ENCODE measurements at places on chromosomes 11 and 22.

DNA sequence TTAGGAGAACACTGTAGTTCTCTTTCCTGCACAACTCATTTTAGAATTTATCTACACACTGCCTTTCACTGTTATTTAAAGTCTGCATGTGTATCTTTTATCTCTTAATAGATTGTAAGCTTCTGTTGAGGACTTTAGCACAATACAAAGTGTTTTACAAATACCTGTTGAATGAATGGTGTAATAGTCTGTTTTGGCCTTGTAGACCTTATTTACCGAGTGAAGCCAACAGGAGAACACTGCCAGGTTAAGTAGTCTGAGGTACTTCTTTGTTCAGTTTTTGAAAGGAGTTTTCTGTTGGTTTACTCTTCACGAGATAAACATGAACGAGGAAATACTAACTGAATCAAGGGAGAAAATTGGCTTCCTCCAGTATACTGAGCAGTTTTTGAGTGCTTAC is 31.0 kb downstream of the SIK2 start:
- DNase-seq, result no peak

DNA sequence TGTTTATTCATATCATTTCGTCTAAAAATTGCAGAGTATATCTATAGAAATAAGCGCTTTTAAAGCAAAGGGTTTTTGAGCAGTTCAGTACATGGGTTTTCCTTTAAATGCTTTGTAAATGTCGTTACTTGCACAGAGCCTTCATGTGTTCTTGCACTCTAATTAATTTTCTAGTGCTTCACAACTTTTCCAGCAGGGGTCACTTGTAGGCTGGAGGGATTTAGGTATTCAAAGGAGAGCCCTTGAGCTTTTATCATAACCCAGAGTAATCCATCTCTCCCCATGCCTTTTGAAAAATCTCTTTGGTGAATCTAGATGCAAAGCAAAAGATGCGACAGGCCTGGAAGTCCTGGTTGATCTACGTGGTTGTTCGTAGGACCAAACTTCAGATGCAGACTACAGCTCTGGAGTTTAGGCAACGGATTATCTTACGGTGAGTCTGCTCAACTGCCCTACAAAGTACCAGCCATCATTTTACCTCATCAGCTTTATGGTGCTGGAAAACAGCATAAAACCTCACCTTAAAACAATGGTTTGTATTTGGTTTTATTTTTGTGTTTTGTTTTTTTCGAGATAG is 60.4 kb downstream of the SFI1 start:
- DNase-seq, result no peak

GRCh38 chr22:28006271-28006670 is 87.2 kb upstream of the PITPNB start:
- DNase-seq, result no peak

- no peak for DNase-seq
These were observed 2.8 kb upstream of the CD3E start for GRCh38 chr11:118301600-118302195.

DNA sequence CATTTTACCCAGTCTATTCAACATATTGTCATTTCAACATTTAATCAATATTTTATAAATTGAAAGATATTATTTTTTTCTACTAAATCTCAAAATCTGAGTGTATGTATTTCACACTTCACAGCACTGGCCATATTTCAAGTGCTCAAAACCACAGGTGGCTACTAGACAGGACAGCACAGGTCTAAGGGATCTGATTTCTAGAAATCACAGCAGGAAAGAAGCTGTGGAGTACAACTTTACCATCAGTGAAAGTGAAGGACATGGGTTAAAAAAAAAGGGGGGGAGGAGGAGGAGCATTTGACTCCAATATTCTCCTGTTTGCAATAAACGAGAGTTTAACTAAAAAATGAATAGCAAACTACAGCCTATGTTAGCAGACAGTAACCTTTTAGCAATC is 4.5 kb downstream of the PRDM10 start:
- no peak for DNase-seq

DNA sequence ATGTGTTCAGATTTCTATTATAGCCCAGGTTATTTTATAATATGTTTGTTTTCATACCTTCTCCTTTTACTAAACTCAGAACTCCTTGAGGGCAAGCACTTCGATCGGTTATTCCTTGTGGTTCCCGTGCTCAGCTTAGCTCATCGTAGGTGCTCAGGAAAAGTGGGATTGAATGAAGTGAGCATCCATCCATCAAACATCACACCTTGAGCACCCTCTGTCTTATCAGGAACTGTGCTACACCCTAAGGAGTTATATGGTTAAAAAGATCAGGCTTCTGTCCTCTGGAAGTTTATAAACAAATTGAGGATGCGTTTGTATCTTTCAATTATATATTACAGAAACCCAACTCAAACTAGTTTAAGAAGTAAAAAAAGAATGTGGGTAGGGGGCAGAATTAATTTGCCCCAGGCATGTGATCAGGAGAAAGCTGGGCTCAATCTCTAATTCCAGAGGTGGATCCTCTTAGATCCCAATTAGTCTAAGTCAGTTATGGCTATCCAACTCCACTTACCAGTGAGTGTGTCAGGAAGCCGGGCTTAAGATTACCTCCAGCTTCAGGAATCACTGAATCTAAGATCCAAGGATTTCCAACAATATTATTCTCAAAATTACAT is 59.9 kb upstream of the RRAS2 start:
- DNase-seq, result no peak

- no peak for DNase-seq
These were observed 16.1 kb upstream of the TPP1 start for GRCh38 chr11:6635082-6635932.

DNA sequence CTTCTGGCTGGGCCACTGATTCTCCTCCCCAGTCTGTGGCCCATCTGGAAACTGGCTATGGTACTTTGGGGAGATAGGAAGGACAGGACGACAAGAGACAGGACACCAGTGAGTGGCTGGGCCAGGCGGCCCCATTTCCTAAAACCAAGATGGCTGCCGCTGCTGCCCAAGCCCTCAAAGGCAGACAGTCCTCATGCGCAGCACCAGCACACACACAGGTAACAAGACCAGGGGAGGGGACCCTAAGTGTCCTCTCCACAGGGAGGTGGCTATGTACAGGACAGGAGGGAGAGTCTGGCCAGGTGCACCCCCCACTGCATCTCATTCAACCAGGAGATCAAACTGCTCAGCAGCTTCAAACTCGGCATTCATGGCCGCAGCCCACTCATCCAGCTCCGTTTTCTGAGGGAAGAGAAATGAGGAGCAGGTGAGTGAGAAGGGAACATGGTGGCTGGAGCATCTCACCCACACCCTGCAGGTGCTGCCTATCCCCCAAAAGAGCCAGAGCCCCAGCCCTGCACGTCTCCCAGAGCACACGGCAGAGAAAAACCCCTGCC is 5.0 kb downstream of the CDCA5 start:
- no peak for DNase-seq

DNA sequence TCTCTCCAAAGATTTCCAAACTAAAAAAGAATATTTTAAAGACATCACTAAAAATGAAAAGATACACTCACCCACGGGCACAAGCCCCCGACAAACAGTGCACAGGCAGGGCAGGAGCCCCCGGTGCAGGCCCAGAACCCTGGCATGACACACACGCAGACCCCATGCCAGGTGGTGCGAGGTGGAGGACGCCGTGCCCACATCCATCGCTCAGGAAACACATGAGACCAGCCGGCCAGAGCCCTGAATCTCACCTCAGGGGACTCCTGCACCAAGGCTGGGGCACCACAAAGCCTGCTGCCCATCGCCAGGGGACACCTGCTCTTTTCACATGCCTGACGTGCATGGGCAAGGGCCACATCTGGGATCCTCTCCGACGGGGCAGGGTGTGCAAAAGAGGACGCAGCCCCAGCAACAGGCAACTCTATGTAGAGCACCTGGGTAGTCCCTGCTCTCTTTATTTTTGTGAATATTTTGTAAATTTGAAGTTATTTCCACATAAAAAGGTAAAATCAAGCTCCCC is 13.4 kb downstream of the BRD1 start:
- DNase-seq, result no peak

DNA sequence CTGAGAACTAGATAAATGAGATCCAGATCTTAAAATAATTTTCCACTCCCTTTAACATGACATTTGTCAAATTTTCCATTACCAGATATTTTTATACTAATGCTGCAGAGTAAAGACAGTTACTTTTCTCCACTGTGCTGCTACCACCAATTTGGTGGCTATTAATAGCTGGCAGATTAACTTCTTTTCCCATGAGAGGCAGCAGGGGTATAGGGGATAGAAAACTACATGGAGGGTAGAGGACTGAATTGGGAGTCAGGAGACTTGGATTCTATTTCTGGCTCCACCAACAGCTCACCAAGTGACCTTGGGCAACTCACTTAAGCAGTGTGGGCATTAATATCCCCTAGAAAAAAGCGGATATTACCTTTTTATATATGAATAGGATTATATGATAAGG is 69.2 kb downstream of the KIF18A start:
- DNase-seq, result no peak

- DNase-seq, result no peak
These were observed at the start of gene PYGM for GRCh38 chr11:64759722-64760719. Gene PYGM (minus strand): TSS chr11:64759974. CDS start chr11:64759898, 76 bp downstream.

DNA sequence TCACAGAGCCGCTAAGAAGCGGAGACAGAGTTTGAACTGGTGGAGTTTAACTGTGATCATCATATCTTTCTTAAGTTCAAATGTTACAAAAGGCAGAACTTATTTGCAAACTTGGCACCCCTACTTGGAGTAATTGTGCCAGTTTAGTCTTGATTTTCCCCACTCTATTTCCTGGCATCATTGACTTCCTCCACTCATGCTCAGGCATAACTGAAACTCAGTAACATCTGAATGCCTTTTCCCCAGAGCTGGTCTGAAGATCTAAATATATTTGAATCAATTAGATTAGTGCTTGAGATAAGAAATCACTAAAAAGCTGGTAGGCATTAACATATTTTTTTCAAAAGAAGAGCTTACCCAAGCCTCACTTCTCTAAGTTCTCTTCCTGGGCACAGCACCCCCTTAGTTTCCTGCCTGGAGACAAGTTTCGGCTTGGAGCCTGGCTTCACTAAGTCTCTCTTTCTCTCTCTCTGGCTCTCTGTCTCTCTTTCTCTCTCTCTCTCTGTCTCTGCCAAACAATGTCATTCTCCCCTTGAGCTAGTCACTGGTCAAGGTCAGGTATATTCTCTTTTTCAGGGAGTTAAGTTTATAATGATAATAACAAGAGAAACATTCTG is 190.8 kb downstream of the LUZP2 start:
- DNase-seq, result no peak

GRCh38 chr11:9527481-9528135 is 45.9 kb upstream of the WEE1 start:
- no peak for DNase-seq

DNA sequence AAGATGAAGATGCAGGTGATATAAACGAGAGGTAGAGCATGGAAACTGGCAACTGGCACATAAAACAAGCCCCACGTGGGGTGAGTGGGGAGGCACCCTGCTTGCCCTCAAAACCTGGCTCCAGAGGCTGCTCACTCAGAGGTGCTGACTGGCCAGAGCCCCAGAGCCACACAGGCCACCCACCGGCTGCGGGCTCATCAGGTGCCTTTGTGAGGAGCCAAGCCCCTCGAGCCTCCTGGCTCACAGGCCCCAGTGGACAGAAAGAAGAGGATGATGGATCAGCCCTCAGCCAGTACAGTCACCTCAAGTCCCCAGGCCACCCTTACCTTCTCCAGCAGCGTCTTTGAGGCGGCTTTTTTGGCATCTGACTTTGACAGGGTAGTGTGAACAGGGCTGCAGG is 6.2 kb downstream of the CHID1 start:
- no peak for DNase-seq

- no peak for DNase-seq
These were observed at the start of gene BID for GRCh38 chr22:17774206-17774925. Gene BID (minus strand): TSS chr22:17774469. CDS start chr22:17750116, 24,353 bp downstream.

DNA sequence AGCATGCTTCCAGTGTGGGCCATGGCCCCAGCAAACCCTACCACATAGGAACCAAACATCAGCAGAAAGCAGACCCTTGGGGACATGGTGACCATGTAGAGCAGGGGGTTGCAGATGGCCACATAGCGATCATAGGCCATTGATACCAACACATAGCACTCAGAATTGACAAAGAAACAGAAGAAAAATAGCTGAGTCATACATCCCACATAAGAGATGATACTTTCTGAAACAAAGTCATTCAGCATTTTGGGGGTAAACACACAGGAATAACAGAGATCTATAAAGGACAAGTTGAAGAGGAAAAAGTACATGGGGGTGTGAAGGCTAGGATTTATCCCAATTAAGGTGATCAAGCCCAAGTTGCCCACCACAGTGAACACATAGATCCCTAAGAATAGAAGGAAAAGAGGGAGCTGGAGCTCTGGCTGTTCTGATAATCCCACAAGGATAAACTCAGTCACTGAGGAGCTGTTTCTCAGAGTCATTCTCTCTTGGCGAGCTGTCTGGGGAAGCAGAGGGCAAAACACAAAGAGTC is at the start of gene OR8B4:
TSS of gene OR8B4 (minus strand) at position 488 of the 538 bp plus-strand sequence. CDS start at position 488, 0 bp downstream.
- DNase-seq, result no peak

GRCh38 chr11:36848660-36849059 is 250.6 kb upstream of the RAG2 start:
- DNase-seq, result no peak

GRCh38 chr11:46697303-46697702 is 3.1 kb downstream of the ARHGAP1 start:
- DNase-seq, result no peak

- no peak for DNase-seq
These were observed 379.1 kb downstream of the MN1 start for GRCh38 chr22:27422442-27422841.

DNA sequence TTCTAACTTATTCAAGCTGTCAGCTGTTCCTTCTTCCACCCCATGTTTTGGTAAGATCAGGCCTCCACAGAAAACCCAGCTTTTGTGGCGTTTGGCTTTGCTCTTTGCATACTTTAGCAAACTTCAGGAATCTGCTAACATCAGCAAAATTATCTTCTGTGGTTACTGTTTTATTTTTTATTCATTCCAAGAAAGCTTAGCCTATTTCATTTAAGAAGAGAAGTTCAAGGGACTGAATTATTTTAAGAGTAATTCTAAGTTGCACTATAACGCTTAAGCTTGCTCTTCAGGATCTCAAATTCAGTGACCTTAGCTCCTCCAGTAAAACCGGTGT is 1.1 kb downstream of the JHY start:
- no peak for DNase-seq

DNA sequence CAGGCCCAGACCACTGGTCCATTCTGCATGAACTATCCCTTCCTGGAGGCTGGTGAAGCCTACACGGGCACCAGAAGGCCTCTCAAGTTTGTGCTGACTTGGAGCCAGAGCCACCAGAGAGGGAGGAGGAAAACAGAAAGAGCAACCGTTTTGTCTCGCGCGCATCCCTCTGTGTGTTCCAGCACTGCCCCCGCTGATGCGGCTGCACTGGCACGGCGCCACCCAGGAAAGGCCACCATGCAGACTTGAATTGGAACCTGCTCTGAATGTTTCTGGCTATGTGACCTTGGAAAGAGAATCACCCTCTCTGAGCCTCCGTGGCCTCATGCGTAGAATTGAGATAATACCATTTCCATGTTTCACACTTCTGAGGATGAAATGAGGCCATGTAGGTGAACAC is 7.4 kb upstream of the ACRV1 start:
- DNase-seq, result no peak

- DNase-seq, result no peak
These were observed 13.4 kb downstream of the STARD10 start for GRCh38 chr11:72780296-72781062.
